ENCODE measurements at places on chromosomes 3 and 15.

- DNase-seq = no peak
Observed at GRCh38 chr3:4138786-4139431, 164.3 kb upstream of the SETMAR start.

- no peak for DNase-seq
Observed at GRCh38 chr3:194231929-194232832, 96.2 kb downstream of the HES1 start.

- no peak for DNase-seq
Observed at GRCh38 chr15:31311735-31312619, 14.7 kb upstream of the KLF13 start.

- no peak for DNase-seq
Observed at GRCh38 chr3:55750525-55750924, 263.4 kb upstream of the WNT5A start.

Measured in renal cortex interstitium (tissue), 15 donors.